Lower lobe of right lung (tissue), 2 donors: ENCODE measurements at places on chromosomes 2 and 18. TPM values are rescaled to one million over a fixed set of nuclear protein-coding genes. Genes with fewer than 3 reads are reported as not detected.

GRCh38 chr18:13451661-13452387 lies 233.3 kb downstream of the LDLRAD4 start:
- H3K4me1 ChIP-seq = peaks cover 25% of the 10 kb centered on the region
- no peaks in the 10 kb centered on the region for H3K36me3 ChIP-seq
- H3K4me3 ChIP-seq = no peak overlapping the region
- no peak overlapping the region for H3K27ac ChIP-seq

GRCh38 chr2:198312596-198313483 lies 508.4 kb downstream of the PLCL1 start:
- no peaks in the 10 kb centered on the region for H3K27me3 ChIP-seq
- no peak overlapping the region for H3K27ac ChIP-seq
- no peaks in the 10 kb centered on the region for H3K4me1 ChIP-seq
- no peak overlapping the region for H3K4me3 ChIP-seq

- no peaks in the 10 kb centered on the region for H3K36me3 ChIP-seq
- no peaks in the 10 kb centered on the region for H3K4me1 ChIP-seq
- H3K27me3 ChIP-seq = no peaks in the 10 kb centered on the region
- DNase-seq = no peak
- H3K27ac ChIP-seq = no peak overlapping the region
Observed at GRCh38 chr18:37409878-37410277, 155.7 kb downstream of the CELF4 start.

GRCh38 chr2:196220671-196221070 lies 49.3 kb upstream of the STK17B start:
- no peaks in the 10 kb centered on the region for H3K4me1 ChIP-seq
- DNase-seq = no peak
- peaks cover 8% of the 10 kb centered on the region for H3K36me3 ChIP-seq

GRCh38 chr2:130884503-130884902 lies 47.8 kb downstream of the ARHGEF4 start:
- H3K36me3 ChIP-seq = no peaks in the 10 kb centered on the region
- H3K27ac ChIP-seq = no peak overlapping the region
- no peak for DNase-seq
- no peaks in the 10 kb centered on the region for H3K4me1 ChIP-seq

GRCh38 chr2:201572846-201573508 lies 70.3 kb downstream of the TMEM237 start:
- no peaks in the 10 kb centered on the region for H3K27me3 ChIP-seq
- no peaks in the 10 kb centered on the region for H3K36me3 ChIP-seq
- H3K27ac ChIP-seq = no peak overlapping the region
- no peak for DNase-seq
- H3K4me3 ChIP-seq = no peak overlapping the region

The MEP1B gene
- total RNA-seq = not detected

The DSG3 gene
- not detected for total RNA-seq

GRCh38 chr18:34038086-34038485 lies 186.6 kb downstream of the NOL4 start:
- no peaks in the 10 kb centered on the region for H3K4me1 ChIP-seq
- DNase-seq = no peak
- no peak overlapping the region for H3K27ac ChIP-seq
- no peaks in the 10 kb centered on the region for H3K36me3 ChIP-seq

DNA sequence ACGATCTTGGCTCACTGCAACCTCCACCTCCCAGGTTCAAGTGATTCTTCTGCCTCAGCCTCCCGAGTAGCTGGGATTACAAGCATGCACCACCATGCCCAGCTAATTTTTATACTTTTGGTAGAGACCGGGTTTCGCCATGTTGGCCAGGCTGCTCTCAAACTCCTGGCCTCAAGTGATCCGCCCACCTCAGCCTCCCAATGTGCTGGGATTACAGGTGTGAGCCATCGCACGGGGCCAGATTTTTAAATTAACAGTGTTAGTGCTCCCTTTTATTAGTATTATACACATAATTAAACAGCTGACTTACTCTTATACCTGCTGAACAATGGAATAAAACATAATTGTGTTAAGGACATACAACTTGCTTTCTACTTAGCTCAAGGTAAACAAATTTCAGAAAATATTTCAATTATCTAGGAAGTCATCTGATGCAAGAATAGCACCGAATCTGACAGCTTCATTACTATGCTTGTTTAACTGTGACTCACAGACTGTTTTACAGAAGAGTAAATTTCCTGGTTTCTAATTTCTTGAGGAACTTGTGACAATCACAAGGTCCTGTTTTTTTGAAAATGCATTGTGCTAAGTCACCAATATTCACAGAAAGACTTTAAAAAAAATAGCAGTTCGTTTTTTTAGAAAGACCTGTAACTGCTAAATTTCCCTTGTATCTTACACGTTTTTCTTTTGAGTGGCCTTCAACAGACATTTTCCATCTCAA lies 51.2 kb downstream of the SPIRE1 start:
- peaks cover 21% of the 10 kb centered on the region for H3K4me1 ChIP-seq
- H3K36me3 ChIP-seq = no peaks in the 10 kb centered on the region
- DNase-seq = no peak
- peak overlapping the region; percentile 66 for H3K27ac ChIP-seq
- no peak overlapping the region for H3K4me3 ChIP-seq
- H3K27me3 ChIP-seq = no peaks in the 10 kb centered on the region

DNA sequence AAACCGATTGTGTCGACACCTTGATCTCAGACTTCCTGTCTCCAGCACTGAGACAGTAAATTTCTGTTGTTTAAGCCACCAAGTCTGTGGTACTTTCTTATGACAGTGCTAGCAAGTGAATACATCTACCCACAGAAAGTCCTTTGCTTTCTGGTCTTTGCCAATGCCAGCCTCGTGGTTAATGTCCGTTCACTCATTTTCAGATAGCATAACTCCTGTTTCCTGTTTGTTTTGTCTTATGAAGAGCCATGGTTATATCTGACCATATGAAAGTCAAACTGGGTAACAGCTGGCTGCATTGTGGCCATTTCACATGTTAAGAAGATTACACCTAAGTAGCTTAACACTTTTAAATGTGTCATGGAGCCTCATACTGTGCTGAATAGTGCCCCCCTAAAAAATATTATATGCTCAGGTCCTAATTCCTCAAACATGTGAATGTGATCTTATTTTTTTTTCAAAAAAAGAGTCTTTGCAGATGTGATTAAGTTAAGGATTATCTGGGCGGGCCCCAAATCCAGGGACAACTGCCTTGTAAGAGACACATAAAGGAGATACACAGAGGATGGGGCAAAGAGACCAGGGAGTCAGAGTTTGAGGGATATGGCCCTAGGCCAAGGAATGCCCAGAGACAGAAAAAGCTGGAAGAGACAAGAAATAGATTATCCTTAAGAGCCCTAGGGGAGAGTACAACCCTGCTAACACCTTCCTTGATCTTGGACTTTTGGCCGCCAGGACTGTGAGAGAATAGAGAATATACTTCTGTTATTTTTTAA lies 118.0 kb downstream of the KCNE4 start:
- H3K27me3 ChIP-seq = no peaks in the 10 kb centered on the region
- H3K27ac ChIP-seq = no peak overlapping the region
- H3K4me3 ChIP-seq = no peak overlapping the region
- no peak for DNase-seq
- H3K4me1 ChIP-seq = no peaks in the 10 kb centered on the region

DNA sequence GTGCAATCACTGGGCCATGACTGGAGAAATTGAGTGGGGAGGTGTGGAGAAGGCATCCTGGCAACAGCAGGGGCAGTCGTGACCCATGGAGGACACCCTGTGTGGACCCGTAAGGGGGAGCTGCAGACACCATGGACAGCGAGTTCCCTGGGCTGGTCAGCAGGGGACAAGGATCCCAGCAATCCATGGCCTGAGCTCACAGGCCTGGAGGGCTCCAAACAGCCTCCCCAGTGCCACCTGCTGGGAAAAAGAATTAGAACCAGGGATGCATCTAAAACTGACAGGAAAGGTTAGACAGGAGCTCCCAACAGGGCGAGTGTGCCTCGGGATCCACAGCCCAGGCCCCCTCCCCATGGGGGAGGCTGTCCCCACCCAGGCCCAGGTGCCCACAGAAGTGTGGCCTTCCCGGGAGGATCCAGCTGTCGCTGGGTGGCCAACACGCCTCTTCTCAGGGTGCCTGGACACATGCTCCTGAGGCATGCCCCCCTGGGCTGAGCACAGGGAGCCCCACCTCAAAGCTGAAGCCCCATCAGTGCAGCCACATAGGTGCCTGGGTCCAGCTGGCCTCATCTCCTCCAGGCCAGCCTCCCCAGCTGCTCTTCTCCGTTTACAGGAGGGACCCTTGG lies 20.5 kb upstream of the KIF1A start:
- H3K4me1 ChIP-seq = no peaks in the 10 kb centered on the region
- no peak overlapping the region for H3K27ac ChIP-seq
- H3K4me3 ChIP-seq = no peak overlapping the region

The LHCGR gene
- 0.30 TPM for total RNA-seq

The MYO1B gene
- total RNA-seq = 123 TPM

DNA sequence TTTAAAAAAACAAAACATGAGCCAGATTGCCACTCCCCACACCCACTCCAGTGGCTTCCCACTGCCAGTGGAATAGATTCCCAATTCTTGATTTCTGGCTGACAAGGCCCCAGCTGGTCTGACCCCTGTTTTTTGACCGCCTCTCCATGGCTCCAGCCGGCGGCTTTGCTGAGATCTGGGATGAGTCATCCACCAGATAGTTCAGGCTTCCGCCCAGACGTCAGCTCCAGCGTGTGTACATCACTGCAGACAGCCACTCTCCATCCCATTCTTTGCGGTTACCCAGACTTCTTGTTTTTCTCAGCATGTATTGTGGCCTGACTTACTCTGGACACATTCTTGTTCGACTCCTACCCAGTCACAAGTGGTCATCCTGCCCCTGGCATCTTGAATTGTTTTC lies 227.9 kb downstream of the GBX2 start:
- H3K4me1 ChIP-seq = no peaks in the 10 kb centered on the region
- no peak for DNase-seq
- H3K27ac ChIP-seq = no peak overlapping the region
- H3K27me3 ChIP-seq = no peaks in the 10 kb centered on the region

The TMEM178A gene
- 3.2 TPM for total RNA-seq

DNA sequence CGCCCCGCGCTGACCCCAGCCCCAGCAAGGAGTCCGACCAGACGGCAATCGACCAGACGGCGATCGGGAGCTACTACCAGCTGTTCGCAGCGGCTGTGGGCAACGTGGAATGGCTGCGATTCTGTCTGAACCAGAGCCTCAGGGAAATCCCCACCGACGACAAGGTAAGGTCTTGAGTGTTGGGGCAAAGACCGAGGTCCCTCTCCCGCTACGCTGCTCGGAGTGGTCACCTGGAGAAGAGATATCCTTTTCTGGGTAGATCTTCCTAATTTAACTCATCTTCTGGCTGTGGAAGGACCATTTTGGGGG lies 704 bp downstream of the ANKRD53 start:
- peak overlapping the region; percentile 70 for H3K4me3 ChIP-seq
- H3K27ac ChIP-seq = peak overlapping the region; percentile 91
- DNase-seq = no peak
- H3K36me3 ChIP-seq = peaks cover 7% of the 10 kb centered on the region
- no peaks in the 10 kb centered on the region for H3K27me3 ChIP-seq

- no peak overlapping the region for H3K27ac ChIP-seq
- H3K27me3 ChIP-seq = no peaks in the 10 kb centered on the region
- DNase-seq = no peak
Observed at GRCh38 chr2:164967781-164968228, 12.5 kb upstream of the SLC38A11 start.

The CRYGA gene
- not detected for total RNA-seq

DNA sequence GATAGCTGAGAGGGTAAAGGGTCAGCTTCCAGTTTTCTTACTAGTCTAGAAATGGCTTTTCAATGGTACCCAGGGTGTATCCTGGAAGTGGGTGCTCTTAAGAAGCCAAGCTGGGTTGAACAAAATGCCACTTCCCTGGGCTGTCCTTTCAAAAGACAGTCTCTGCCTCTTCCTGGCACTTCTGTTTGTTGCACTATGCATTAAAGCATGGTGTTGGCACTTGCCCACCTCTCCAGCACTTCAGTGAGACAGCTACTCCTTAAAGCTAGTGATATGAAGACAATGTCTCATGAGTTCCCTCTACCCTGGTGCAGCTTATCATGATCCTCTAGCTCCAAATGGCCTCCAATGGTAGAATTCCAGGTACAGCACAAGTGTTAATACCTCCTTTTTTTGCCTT lies 74.3 kb upstream of the IGFBP5 start:
- H3K4me3 ChIP-seq = no peak overlapping the region
- H3K27me3 ChIP-seq = no peaks in the 10 kb centered on the region
- DNase-seq = no peak
- no peaks in the 10 kb centered on the region for H3K4me1 ChIP-seq

The TRAF3IP1 gene
- 21.7 TPM for total RNA-seq

The ZNF513 gene
- 13.9 TPM for total RNA-seq

The EFEMP1 gene
- total RNA-seq = 219 TPM

- H3K4me1 ChIP-seq = peaks cover 31% of the 10 kb centered on the region
- peaks cover 6% of the 10 kb centered on the region for H3K27me3 ChIP-seq
- H3K4me3 ChIP-seq = peak overlapping the region; percentile 75
- peak; percentile 56 for DNase-seq
- H3K27ac ChIP-seq = peak overlapping the region; percentile 71
Observed at GRCh38 chr2:234950730-234951663, 820 bp upstream of the SH3BP4 start.

GRCh38 chr2:72214429-72215143 lies 66.9 kb upstream of the CYP26B1 start:
- no peak for DNase-seq
- H3K4me1 ChIP-seq = peaks cover 6% of the 10 kb centered on the region
- no peaks in the 10 kb centered on the region for H3K27me3 ChIP-seq
- no peak overlapping the region for H3K4me3 ChIP-seq
- no peak overlapping the region for H3K27ac ChIP-seq

GRCh38 chr2:142483653-142484052 lies 352.8 kb upstream of the LRP1B start:
- no peak for DNase-seq
- no peaks in the 10 kb centered on the region for H3K36me3 ChIP-seq
- H3K4me1 ChIP-seq = no peaks in the 10 kb centered on the region
- H3K27ac ChIP-seq = no peak overlapping the region
- H3K27me3 ChIP-seq = no peaks in the 10 kb centered on the region
- no peak overlapping the region for H3K4me3 ChIP-seq

- H3K27ac ChIP-seq = no peak overlapping the region
- H3K36me3 ChIP-seq = no peaks in the 10 kb centered on the region
- no peak overlapping the region for H3K4me3 ChIP-seq
Observed at GRCh38 chr18:77316008-77316407, 66.4 kb downstream of the GALR1 start.

GRCh38 chr2:152613235-152613634 lies 104.0 kb downstream of the PRPF40A start:
- peaks cover 42% of the 10 kb centered on the region for H3K36me3 ChIP-seq
- DNase-seq = no peak
- no peak overlapping the region for H3K27ac ChIP-seq

The LTBP1 gene
- 34.7 TPM for total RNA-seq

The ITGA4 gene
- total RNA-seq = 24.0 TPM

DNA sequence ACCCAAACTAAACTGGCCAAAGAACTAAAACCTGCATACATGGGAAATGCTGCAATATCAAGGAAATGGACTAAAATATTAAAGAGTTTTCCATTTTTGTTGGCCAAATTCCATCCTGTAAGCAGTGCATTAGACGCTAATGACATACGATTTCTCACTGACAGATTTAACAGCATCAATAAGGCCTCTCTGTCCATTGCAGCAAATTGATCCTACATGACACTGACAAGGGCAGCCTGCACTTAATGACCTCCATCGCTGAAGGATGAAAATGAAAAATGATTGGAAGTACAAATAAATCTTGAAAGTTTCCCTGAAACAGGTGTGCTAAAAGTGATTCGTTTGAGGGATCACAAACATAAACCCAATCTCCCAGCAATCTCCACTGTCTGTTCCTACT lies 317.6 kb upstream of the KLHL14 start:
- H3K4me3 ChIP-seq = no peak overlapping the region
- H3K27me3 ChIP-seq = no peaks in the 10 kb centered on the region
- H3K4me1 ChIP-seq = no peaks in the 10 kb centered on the region
- no peaks in the 10 kb centered on the region for H3K36me3 ChIP-seq
- DNase-seq = no peak

- H3K27me3 ChIP-seq = peaks cover 6% of the 10 kb centered on the region
- H3K27ac ChIP-seq = no peak overlapping the region
- H3K36me3 ChIP-seq = peaks cover 5% of the 10 kb centered on the region
Observed at GRCh38 chr18:49850636-49851035, 37.3 kb upstream of the ACAA2 start.

The PSD4 gene
- total RNA-seq = 43.2 TPM
